GM19239 (cell line): ENCODE measurements at places on chromosomes 13 and 19.
A peak's percentile ranks its signal among the peaks of the same experiment; 100 is the strongest.

GRCh38 chr19:33640773-33641172 lies 19.0 kb downstream of the CHST8 start:
- no peak for DNase-seq

GRCh38 chr13:51229731-51230130 lies 7.5 kb downstream of the FAM124A start:
- DNase-seq: no peak

GRCh38 chr19:23882493-23882892 lies 32.2 kb upstream of the ZNF726 start:
- no peak for DNase-seq

DNA sequence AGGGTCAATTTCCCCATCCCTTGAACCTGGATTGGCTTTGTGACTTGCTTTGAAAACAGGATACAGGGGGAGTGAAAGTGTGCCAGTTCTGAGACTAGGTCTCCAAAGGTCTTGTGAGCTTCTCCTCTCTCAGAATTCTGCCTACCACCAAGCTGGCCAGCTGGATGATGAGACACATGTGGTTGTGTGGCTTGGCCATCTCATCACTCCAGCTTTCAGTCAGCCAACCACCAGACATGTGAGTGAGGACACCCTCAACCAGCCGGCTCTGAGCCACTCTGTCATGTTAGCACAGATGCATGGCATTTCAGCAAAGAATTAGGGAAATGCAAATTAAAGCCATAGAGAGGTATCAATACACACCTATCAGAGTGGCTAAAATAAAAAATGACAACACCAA lies 29.5 kb downstream of the ENOX1 start:
- no peak for DNase-seq

GRCh38 chr13:19575230-19575629 lies 13.9 kb upstream of the TPTE2 start:
- no peak for DNase-seq

GRCh38 chr13:99119656-99120055 lies 81.0 kb upstream of the UBAC2 start:
- no peak for DNase-seq

GRCh38 chr19:18832306-18833140 lies 764 bp downstream of the UPF1 start:
- DNase-seq: no peak

DNA sequence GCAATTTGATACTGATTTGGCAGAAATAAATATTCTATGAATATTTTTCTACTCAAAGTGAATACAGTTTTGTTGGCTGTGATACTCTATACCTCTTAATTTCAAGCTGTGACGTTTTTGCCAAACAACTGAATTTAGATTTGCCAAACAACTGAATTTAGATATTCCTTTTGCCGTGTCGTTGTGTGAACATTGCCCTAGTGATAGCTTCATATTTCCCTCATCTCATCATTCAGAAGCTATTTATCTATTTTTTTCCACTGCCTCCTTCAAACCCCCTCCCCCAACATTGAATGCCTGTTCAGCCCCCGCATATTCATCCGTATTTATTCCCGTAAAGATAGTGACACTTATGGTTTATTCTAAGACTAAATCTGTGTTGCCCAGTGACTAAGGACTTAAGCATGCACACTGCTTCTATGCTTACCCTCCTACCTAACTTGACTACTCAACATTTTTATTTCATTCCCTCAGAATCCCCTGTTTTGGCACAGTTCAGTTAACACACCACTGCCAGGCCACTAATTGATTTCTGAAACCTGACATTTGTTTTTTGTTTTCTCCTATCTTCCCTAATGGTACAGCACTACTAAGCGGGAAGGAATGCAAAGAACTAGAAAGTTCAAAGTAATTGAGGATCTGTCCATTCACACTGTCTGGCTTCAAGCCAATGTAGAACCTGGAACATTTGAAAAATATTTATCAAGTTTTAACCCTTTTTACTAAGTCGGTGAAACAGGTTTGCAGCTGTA lies 2.8 kb upstream of the KLF5 start:
- DNase-seq: no peak

- DNase-seq: no peak
Measured at GRCh38 chr13:34151885-34152284, 333.9 kb downstream of the RFC3 start.

DNA sequence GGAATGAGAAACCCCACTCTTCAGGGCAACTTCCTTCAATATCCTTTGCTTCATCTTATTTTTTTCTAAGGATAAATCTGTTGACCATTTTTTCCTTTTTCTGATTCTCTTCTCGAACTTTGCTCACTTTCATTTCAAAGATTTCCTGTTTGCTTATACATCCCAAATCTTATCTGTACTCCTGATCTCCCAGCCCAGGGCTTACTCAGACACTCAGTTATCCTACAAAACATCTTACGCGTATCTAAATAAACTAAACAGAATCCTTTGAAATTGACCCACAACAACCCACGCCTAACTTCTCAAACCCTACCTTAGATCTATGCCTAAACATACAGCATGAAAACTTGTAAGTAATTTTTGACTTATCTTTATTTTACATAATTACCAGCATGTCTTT lies 179.2 kb downstream of the ABCC4 start:
- no peak for DNase-seq

- peak; percentile 52 for DNase-seq
Measured at GRCh38 chr19:23758187-23759074, at the start of gene ZNF681. TSS of gene ZNF681 (minus strand) at chr19:23758891. CDS start at chr19:23758749, 142 bp downstream.

DNA sequence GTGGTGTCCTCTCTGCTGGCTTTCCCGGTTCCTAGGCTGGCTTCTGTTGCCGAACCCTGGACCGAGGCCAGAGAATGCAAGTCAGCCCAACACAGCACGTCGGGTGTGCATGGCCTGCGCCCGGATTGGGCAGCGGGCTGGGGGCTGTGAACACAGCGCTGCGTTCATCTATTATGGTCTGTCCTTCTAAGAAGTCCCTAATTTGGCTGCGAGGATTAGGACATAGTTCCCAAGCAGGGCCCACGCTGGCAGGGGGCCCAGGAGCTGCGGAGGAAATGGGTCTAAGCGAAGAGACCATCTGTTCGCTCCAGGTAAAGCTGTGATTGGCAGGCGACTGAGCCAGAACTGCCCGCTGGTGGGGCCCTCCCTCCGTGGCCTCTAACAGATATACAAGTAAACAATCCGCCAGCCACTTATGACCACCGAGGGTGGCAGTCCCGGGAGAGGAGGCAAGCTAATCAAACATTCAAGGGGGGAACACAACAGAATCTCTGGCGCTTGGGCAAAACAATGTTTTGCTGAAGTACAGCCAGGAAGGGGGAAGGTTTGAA lies 6.0 kb downstream of the SYCE2 start:
- no peak for DNase-seq

DNA sequence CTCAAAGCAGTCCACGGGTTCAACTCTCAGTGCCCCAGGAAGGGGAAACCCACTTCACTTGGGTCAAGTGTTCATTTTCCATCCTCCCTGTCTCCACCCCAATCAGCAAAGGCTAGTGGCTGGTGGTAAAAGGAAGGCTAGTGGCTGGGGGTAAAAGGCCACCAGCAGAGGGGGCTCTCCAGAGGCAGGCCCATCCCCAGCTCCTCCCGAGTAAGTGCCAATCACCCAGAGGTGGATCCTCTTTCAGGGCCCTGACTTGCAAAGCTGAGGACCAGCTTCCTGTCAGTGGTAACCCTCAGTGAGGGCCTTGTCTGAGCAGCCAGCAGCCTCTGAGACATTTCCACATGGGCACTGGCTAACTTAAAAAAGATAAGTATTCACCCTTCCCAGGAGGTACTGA lies 22.0 kb upstream of the TPT1 start:
- no peak for DNase-seq
